ENCODE measurements at places on chromosomes 4 and X.
A peak's percentile ranks its signal among the peaks of the same experiment; 100 is the strongest.

DNA sequence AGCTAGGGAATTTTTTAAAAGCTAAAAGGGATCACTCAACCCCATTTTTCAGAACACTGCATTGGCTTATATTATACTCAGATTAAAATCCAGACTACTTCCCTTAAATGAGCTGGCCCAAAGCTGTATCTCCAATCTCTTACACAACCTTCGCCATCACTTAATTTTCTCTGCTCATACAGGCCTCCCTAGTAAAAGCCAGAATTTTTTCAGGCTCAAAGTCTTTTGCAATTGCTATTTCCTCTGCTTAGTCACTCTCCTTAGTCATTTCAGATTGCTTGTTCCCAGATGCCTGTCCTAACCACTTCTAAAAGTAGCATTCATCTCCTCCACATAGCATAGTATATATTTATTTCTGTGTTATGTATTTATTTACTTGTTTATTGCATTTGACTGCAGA is 1587.9 kb upstream of the ADGRL3 start:
- DNase-seq, result peak; percentile 12

DNA sequence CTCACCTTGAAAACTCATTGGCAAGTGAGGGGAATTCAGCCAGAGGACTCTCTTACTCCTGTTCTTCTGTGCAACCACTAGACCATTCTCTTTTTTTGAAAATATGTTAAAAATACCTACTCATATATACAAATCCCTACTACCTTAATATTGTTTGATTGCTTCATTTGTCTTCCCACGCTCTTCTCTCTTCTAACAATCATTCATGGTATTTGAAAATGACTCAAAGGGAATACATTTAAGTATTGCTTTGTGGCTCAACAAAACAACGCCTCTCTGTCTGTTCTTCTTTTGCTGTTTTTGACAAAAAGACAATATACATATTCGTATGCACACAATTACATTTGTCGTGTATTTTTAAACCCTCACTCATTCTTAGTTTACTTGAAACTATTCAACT is 589.4 kb downstream of the ANKRD50 start:
- no peak for DNase-seq

- DNase-seq, result peak; percentile 15
These were observed 14.9 kb downstream of the ABCG2 start for GRCh38 chr4:88143504-88143903.

GRCh38 chr4:138267835-138268234 is 25.7 kb upstream of the SLC7A11 start:
- DNase-seq, result no peak

GRCh38 chr4:62285026-62285425 is 1084.9 kb downstream of the ADGRL3 start:
- DNase-seq, result no peak

All from AG20443 (cell line).